Dermis microvascular lymphatic vessel endothelial cell (primary cell): ENCODE measurements at places on chromosomes 6 and 20. TPM values are rescaled to one million over a fixed set of nuclear protein-coding genes. Genes with fewer than 3 reads are reported as not detected.

Gene NDRG3
- 28.3 and 28.9 TPM in 2 replicates for total RNA-seq

DNA sequence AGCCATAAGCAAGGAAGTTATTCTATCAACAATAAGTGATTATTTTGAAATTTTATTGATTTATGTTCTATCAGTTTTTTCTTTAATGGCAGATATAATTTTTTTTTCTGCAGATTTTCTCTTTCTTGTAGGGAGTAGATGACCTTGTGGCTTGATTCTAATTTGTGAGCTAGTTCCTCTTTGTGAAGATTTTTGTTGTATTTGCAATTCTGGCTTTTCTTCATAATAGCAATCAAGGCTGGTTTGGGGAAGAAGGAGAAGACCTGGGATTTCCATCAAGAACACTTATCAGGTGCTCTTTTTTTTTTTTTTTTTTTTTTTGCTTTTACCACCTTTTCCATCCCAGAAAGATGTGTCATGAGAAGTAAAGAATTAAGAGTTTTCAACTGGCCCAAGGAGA is 324.2 kb upstream of the MAN1A1 start:
- no peak for DNase-seq

Gene PRSS16
- total RNA-seq: not detected in 2 replicates

DNA sequence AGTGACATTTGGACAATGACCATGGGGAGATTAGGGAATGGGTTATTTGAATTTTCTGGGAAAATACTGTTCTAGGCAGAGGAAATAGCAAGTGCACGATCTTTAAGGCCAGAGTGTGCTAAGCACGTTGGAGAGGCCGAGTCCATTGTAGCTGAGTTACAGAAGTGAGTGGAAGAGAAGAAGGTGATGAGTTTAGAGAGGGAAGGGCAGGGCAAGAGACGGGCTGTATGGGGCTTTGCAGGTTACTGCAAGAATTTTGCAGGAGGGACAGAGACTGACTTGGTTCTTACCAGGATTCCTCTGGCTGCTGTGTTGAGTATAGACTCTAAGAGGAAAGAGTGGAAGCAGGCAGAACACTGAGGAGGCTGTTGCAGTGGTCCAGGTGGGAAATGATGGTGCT is 1.1 kb upstream of the NCOA3 start:
- DNase-seq: no peak

Gene IL20RA
- total RNA-seq: 0.26 and 1.1 TPM in 2 replicates

GRCh38 chr6:11833626-11834592 is 55.3 kb upstream of the ADTRP start:
- DNase-seq: no peak

DNA sequence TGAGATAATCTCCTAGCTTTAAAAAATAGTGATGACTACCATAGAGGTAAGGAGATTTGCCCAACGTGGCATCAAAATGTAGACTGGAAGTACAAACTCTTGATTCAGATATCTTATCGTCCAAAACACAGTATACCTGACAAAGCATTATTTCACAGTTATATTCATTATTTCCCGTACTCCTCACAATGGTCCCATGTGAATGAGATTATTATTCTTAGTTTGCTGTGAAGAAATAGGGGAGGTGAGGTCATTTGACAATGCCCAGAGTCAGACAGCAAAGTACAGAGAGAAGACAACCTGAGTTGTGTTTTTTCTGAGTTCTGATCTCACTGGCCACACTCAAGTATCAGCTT is 1.2 kb upstream of the TFB1M start:
- DNase-seq: no peak

DNA sequence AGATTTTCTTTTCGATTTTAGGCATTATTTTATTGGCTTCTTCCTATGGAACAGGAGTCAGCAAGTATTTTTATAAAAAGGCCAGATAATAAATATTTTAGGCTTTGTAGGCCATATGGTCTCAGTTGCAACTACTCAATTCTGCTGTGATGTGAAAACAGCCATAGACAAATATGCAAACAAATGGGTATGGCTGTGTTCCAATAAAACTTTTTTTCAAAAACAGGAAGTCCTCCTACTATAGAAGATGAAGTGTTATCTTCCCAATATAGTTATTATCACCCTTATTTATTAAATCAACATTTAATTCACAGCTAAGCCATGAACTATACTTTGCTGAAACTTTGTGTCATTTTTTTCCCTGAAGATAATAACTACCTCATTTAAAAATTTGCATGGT is 57.2 kb downstream of the CHD6 start:
- no peak for DNase-seq
